ENCODE measurements at places on chromosomes 5 and 9. TPM values are rescaled to one million over a fixed set of nuclear protein-coding genes. Genes with fewer than 3 reads are reported as not detected.

DNA sequence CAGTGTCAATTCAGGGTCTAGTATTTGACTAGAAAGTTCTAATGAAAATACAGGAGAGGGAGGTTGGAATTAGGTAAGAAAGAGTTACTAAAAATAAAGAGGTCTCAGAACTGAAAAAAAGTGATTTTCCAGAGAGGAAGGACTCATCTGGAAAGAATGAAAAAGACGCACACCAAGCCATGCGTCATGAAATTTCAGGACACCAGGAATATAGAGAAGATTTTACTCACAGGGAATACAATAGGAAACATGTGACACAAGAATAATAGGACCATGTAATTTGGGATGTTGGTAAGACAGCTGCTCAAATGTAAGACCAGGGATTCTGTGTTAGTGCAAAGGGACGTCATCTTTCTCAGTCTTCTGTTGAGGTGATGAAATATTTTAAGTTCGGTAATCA lies 224.7 kb downstream of the GDNF start:
- no peak for DNase-seq

DNA sequence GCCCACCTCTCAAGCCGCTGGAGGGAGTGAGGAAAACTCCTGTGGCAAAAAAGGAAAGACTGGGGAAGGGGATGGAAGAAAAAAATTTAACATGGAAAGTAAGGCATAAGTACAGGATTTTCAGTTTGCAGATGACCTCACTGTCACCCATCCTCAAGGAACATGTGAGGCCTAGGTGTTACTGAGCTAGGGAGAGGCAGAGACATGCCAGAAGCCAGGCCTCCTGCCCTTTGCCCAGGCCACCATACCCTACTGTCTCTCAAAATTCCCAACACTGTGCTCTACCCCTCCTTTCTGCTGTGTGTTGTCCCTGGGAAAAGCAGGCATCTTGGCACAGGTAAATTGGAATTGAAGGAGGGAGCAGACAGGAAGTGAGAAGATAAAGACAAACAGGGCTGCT lies 4.4 kb upstream of the MGAT1 start:
- no peak for DNase-seq

- no peak for DNase-seq
Observed at GRCh38 chr9:122822056-122822455, 6.3 kb downstream of the PDCL start.

- DNase-seq: peak; percentile 57
Observed at GRCh38 chr5:176436656-176437055, 11.5 kb upstream of the FAF2 start.

- no peak for DNase-seq
Observed at GRCh38 chr5:115241881-115242642, 20.6 kb downstream of the PGGT1B start.

GRCh38 chr9:35814841-35815543 lies at the start of gene HINT2:
Gene HINT2, minus strand, starts transcription at chr9:35815042. Its CDS starts 63 bp downstream, at chr9:35814979.
- peak; percentile 91 for DNase-seq

GRCh38 chr5:150203832-150204589 lies 14.1 kb downstream of the SLC6A7 start:
- no peak for DNase-seq

- DNase-seq: no peak
Observed at GRCh38 chr5:168798065-168799023, 219.2 kb upstream of the PANK3 start.

- no peak for DNase-seq
Observed at GRCh38 chr5:143752165-143752850, 59.7 kb upstream of the HMHB1 start.

GRCh38 chr9:137140151-137141012 lies 1.4 kb downstream of the GRIN1 start:
- DNase-seq: no peak

- DNase-seq: no peak
Observed at GRCh38 chr5:83374547-83374946, 97.0 kb upstream of the VCAN start.

- DNase-seq: peak; percentile 12
Observed at GRCh38 chr9:101458963-101459631, 23.5 kb upstream of the ALDOB start.

GRCh38 chr9:18467696-18468095 lies 6.3 kb upstream of the ADAMTSL1 start:
- DNase-seq: no peak

SVEP1 gene
- 2.9 TPM for total RNA-seq

DRD1 gene
- not detected for total RNA-seq

SOWAHA gene
- total RNA-seq: not detected
